ENCODE measurements at places on chromosomes 7 and 10. TPM values are rescaled to one million over a fixed set of nuclear protein-coding genes. Genes with fewer than 3 reads are reported as not detected.

- DNase-seq, result peak; percentile 10
Measured at GRCh38 chr7:27933671-27934565, 194.0 kb downstream of the TAX1BP1 start.

DNA sequence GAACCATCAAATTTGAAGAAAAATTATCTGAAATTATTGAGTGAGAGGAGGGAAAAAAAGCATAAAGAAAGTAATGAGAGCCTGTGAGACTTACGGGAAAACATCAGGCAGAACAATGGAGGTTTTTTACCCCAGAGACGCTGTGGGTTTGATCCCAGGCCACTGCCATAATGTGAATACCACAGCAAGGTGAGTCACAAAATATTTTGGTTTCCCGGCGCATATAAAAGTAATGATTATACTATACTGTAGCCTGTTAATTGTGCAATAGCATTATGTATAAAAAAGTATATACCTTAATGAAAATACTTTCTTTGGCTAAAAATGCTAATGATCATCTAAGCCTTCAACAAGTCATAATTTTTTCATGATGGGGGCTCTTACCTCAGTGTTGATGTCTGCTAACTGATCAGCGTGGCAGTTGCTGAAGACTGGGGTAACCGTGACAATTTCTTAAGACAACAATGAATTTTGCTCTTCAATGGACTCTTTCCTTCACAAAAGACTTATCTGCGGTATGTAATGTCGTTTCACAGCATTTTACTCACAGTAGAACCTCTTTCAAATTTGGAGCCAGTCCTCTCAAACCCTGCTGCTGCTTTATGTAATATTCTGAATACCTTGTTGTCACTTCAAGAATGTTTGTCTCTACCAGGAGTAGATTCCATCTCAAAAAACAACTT lies 97.0 kb upstream of the FAM20C start:
- DNase-seq, result no peak

The GATA3 gene
- not detected for total RNA-seq

DNA sequence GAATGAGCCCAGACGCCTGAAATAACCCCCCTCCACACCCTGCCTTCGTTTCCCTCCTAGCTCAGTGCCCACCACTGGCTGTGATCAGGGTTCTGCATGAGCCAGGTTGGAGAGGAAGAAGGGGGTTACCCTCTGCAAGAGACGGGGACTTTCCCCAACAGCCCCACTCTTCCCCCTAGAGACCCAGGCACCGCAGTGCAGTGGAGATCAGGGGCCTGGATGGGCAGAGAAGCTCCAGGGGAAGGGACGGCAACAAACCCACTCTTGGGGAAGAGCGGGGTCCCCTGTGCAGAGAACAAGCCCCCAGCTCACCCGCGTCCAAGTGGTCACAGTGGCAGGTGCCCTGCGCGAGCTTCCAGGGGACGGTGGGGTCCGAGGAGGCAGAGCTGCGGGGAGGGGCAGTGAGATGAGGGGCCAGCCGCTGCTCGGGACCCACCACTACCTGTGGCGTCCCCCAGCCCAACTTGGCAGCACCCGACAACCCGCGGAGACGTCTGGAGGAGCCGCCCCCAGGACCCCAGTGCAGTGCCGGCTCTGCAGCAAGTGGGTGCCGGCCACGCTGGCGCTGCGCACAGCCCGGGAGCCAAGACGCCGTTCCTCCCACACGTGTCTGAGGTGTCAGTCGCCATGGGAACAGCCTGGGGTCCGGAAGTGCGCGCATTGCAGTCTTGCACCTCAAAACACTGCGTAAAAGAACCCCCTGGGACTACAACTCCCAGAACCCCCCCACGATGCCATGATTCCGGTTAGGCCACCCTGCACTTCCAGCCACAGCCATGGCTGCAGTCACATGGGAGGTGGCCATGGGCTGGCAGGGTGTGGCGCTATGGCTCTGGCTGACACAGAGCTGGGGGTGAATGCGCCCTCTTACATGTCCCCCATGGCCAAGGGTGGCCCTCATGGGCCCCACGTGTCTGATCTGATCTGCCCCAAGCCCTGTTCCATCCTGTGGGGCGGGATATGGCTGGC lies 45.8 kb upstream of the WIPI2 start:
- peak; percentile 14 for DNase-seq

GRCh38 chr10:125104559-125104958 lies 55.8 kb downstream of the CTBP2 start:
- no peak for DNase-seq

DNA sequence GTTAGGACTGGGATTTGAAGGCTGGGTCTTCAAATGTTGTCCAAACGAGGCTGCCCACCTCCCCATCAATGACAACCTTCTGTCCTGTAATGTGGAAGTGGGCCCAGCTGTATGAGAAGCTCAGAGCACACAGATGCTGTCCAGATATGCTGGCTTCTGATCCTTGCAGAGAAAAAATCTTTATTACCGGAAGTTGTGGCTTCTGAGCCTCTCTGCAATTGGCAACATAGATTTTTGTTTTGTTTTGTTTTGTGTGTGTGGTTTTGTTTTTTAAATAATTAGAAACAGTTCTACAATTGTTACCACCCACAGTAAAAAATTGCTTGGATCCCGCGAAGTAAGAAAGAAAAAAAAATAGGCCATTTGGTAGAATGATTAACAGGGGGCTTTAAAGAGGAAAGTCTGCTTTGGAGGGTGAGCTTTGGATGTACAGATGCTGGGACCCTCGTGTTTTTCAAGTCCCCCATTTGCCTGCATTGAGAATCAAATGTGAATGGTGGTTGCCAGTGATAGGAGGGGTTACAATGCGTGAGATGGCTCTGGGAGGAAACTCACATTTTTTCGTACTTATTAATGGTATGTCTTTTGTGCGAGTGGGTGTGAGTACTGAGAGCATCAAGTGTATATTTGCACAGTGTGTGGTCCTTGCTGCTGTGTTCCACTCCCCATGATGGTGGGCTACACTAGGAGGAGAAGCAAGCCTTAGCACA lies 153.2 kb downstream of the TCF7L2 start:
- no peak for DNase-seq

The CPA2 gene
- total RNA-seq, result not detected

The COL26A1 gene
- not detected for total RNA-seq

DNA sequence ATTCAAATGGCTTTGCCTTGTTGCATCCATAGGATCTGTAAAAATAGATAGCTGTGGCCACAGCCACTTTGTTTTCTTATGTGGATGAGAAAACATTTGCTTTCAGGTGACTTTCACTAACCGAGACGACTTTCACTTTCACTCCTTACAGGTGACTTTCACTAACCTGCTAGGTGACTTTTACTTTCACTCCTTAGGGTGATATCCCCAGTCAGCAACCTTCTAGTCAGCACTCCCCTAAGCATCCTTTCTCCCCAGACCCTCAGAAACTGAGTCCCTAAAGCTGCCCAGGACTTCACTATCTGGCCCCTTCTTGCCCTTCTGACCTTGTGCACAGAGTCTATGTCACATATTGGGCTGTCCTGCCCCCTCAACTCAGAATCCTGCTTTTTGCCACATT lies 177.5 kb downstream of the RELN start:
- DNase-seq, result peak; percentile 4
